Activated CD4-positive, alpha-beta T cell treated with anti-CD3 and anti-CD28 coated beads for 36 hours (primary cell): ENCODE measurements at places on chromosomes 5 and 9. TPM values are rescaled to one million over a fixed set of nuclear protein-coding genes. Genes with fewer than 3 reads are reported as not detected.

- H3K36me3 ChIP-seq, result peaks cover 8% of the 10 kb centered on the region
- no peak for DNase-seq
- H3K4me3 ChIP-seq, result peak overlapping the region; percentile 72
- peak overlapping the region; percentile 99 for H3K27ac ChIP-seq
Observed at GRCh38 chr5:100780376-100780870, 122.7 kb downstream of the ST8SIA4 start.

DNA sequence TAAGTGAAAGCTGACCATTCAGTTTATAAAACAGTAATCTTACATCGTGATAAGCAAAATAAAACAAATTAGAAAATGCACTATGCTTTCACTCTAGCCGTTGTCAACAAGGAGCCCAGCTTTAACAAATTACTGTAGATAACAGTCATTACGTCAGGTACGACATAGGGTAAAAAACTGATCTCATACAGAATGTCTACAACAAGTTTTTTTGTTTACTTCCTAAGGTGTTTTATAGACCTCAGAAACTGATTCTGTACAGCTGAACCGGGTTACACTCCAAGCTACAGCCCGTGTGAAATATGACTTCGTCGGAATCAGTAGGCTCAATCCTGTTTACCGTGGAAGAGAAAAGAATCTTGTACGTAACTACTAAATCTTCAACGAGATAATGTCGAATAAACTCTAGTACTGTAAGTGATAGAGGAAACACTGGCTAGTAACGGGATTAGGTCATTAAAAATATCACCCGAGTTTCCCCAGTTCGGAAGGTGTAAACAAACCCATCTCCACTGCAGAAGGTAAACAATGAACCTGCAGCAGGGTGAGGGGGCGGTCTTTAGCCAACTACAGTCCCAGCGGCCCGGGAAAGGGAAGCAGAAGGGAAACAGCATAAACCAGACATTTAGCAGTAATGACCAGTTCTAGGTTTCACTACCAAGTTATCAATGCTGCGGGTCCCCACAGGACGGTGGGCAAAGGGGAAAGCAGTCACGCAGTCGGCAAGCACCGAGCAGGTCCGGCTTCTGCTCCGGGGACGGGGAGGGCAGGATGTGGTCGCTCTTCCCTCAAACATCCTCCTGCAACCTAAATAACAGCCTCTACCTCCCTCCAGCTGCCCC, 1.1 kb downstream of the RICTOR start:
- H3K27me3 ChIP-seq, result peaks cover 3% of the 10 kb centered on the region
- H3K4me3 ChIP-seq, result peak overlapping the region; percentile 96
- peak; percentile 76 for DNase-seq

GRCh38 chr9:92180669-92181181, 65.5 kb upstream of the SPTLC1 start:
- no peaks in the 10 kb centered on the region for H3K36me3 ChIP-seq
- no peaks in the 10 kb centered on the region for H3K4me1 ChIP-seq

DNA sequence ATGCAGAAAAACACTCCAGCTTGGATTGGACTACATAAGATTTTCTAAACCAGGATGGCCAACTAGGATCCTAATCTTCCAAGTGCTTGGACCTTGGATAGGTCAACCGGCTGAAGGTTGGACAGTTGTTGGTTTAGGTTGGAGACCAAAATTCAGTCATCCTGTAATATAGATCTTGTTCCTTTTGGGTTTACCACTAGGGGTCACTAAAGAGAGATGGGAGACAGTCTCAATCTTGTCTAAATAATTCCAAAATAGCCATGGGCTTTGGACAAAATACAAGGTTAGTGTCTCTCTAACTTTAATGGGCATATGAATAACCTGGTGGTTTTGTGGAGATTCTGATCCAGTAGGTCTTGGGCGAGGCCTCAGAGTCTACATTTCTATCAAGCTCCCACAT, 148.7 kb upstream of the ERCC6L2 start:
- H3K27me3 ChIP-seq, result peaks cover 7% of the 10 kb centered on the region
- DNase-seq, result no peak

DNA sequence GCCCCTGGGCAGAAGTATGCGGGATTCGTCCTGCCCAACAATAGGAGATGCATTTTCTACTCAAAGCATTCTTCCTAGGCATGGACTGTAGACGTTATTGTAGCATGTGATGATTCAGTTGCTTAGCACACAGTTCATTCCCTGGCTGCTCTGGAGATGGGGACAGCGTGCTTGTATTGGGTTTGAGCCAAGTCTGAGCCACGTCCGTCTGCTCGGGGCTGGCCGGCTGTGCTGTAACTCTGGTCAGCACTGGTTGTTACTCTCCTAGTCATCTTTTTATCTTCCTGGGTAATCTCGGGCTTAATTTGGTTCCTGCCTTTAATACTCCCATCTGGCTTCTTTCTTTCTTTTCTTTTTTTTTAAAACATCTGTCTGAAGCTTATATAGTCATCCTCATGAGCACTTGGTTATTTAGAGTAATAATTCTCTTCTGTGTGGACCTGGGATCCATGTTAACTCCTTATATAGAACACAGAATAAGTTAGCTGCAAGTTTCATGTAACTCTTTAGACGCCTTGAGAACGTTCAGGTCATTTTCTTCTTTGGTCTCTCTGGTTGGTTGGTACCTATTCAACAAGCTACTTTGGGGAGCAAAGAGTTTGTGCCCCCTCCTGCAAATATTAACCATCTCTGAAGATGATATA, 118.8 kb upstream of the RPS23 start:
- H3K36me3 ChIP-seq, result no peaks in the 10 kb centered on the region
- H3K27me3 ChIP-seq, result peaks cover 5% of the 10 kb centered on the region
- no peaks in the 10 kb centered on the region for H3K4me1 ChIP-seq
- H3K27ac ChIP-seq, result no peak overlapping the region
- no peak for DNase-seq
- H3K4me3 ChIP-seq, result no peak overlapping the region

GRCh38 chr9:28960602-28961001, 1387.3 kb upstream of the C9orf72 start:
- no peaks in the 10 kb centered on the region for H3K36me3 ChIP-seq
- H3K4me3 ChIP-seq, result no peak overlapping the region
- DNase-seq, result no peak
- no peaks in the 10 kb centered on the region for H3K4me1 ChIP-seq
- H3K27ac ChIP-seq, result no peak overlapping the region
- H3K27me3 ChIP-seq, result no peaks in the 10 kb centered on the region

DNA sequence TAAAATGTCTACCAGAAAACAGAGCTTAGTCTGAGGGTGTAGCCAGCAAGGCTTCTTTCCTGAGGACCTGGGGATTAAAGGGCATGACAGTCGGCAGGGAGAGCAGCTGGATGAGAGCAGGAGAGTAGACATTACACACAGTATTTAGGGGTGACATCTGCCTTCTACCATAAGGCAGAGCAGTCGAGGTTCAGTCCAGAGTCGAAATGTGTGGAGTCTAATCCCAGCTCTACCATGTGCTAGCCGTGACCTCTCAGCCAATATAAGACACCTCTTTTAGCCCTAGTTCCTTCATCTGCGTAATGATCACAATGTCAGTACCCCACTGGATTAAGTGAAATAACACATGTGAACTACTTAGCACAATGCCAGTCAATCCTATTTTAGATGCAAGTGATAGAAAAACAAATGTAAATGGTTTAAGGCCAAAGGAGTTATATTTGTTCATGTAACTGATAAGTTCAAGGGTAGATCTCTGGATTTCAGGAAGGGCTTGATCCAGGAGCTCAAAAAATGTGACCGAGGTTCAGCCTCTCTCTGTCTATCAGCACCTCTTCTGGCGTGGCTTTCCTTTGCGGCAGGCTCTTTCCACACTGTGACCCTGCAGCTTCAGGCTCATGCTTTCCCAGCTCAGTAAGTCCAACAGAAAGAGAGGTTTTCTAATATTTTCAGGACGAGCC, 16.2 kb upstream of the CPLX2 start:
- H3K27me3 ChIP-seq, result peaks cover 2% of the 10 kb centered on the region
- DNase-seq, result no peak
- no peaks in the 10 kb centered on the region for H3K36me3 ChIP-seq
- no peaks in the 10 kb centered on the region for H3K4me1 ChIP-seq
- H3K4me3 ChIP-seq, result no peak overlapping the region

DNA sequence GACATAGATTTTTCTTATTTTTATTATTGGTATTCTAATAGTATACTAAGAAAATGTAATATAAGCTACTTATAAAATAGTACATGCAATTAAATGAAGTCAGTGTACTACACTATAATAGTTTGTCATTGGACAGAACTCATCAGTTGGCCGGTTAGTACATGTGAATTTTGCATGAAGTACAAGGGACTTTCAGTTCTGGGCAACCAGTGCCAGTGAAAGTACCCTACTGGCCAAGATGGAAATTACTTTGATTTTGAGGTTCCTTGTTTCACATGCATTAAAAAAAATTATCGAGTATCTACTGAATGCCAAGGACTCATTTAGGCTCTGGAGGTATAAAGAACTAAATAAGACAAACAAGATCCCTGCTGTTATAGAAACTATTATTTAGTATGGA, 213.4 kb upstream of the ELL2 start:
- H3K27me3 ChIP-seq, result peaks cover 12% of the 10 kb centered on the region
- DNase-seq, result no peak
- H3K4me3 ChIP-seq, result no peak overlapping the region
- no peak overlapping the region for H3K27ac ChIP-seq
- H3K4me1 ChIP-seq, result peaks cover 2% of the 10 kb centered on the region
- no peaks in the 10 kb centered on the region for H3K36me3 ChIP-seq

DNA sequence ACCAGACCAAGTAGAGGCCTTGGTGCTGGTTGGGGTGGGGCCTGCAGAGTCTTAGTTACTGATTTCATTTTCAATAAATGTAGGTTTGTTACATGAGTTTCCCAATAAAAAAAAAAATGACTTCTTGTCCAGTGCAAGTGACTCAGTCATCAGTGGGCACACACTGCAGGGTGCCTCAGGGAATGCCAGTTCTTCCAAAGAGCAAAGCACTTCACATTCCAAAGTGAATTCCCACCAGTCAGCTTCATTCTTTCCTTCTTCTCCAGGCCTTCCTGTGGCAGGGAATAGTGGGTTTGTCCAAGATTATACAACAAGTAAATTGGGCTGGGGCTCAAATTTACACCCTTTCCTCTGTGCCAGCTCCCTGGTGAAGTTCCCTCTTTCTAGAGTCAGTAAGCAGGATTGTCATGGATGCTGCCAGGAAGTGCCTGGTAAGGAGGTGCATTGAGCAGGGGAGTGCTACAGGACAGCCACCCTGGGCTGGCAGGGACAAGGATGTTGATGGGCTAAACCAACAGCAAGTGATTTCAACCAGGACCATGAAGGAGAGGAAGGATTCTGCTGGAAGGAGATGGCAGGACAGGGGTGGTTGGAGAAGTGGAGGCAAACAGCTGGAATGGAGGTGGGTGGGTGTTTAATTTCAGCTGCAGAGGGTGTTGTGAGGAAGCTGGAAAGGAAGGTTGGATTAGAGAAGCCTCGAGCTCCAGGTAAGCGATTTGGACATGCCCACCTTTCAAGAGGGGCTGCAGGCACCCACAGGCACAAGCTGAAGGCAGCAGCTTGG, 3.7 kb upstream of the B4GALT7 start:
- H3K4me1 ChIP-seq, result peaks cover 41% of the 10 kb centered on the region
- DNase-seq, result no peak

GRCh38 chr9:128218518-128219389, 15.6 kb downstream of the DNM1 start:
- no peaks in the 10 kb centered on the region for H3K36me3 ChIP-seq
- DNase-seq, result peak; percentile 97
- peak overlapping the region; percentile 71 for H3K4me3 ChIP-seq
- peak overlapping the region; percentile 74 for H3K27ac ChIP-seq

DNA sequence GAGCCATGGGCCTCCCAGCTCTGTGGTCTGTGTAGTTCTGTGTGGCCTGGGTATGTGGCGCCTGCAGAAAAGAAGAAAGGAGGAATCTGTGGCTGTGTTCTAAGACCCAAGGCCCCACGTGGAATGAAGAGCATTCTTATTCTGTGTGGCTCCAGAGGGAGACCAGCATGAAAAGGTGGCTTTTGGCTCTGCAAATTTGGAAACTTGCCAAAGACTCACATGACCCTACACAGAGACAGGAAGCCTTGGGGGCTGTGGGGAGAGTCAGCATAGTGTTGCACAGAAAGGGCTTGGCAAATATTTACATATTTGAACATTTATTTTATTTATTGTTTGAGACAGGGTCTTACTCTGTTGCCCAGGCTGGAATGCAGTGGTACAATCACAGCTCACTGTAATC, 193.3 kb downstream of the TMEM38B start:
- no peak for DNase-seq
- H3K36me3 ChIP-seq, result no peaks in the 10 kb centered on the region
- no peak overlapping the region for H3K27ac ChIP-seq
- H3K27me3 ChIP-seq, result no peaks in the 10 kb centered on the region

GRCh38 chr9:114606597-114607207, 4.4 kb upstream of the TMEM268 start:
- peaks cover 16% of the 10 kb centered on the region for H3K4me1 ChIP-seq
- no peaks in the 10 kb centered on the region for H3K27me3 ChIP-seq
- H3K4me3 ChIP-seq, result no peak overlapping the region
- peaks cover 12% of the 10 kb centered on the region for H3K36me3 ChIP-seq
- H3K27ac ChIP-seq, result no peak overlapping the region

- H3K36me3 ChIP-seq, result peaks cover 8% of the 10 kb centered on the region
- DNase-seq, result no peak
- H3K27me3 ChIP-seq, result peaks cover 8% of the 10 kb centered on the region
- H3K4me3 ChIP-seq, result no peak overlapping the region
- H3K4me1 ChIP-seq, result peaks cover 32% of the 10 kb centered on the region
Observed at GRCh38 chr5:98779264-98779877, 5.9 kb downstream of the RGMB start.

DNA sequence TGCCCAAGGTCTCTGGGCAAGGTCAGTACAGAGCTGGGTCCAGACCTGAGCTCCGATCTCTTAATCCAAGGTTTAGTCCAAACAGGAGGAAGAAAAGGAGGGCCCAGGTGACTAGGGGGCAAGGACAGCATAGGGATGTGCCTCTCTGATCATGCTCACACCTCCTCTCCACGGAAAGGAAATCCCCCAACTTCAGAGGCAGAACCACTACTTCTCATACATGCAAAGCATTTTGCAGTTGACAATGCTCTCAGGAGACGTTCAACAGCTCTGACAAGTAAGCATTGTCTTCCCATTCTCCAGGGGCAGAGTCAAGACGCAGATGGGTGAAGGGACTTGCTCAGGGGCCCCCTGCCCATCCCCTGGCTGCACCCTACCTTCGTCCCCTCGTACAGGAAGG, 8.7 kb upstream of the CORO2A start:
- no peaks in the 10 kb centered on the region for H3K27me3 ChIP-seq
- H3K4me1 ChIP-seq, result peaks cover 2% of the 10 kb centered on the region
- no peak overlapping the region for H3K4me3 ChIP-seq
- no peak overlapping the region for H3K27ac ChIP-seq
- DNase-seq, result no peak
- H3K36me3 ChIP-seq, result no peaks in the 10 kb centered on the region

DNA sequence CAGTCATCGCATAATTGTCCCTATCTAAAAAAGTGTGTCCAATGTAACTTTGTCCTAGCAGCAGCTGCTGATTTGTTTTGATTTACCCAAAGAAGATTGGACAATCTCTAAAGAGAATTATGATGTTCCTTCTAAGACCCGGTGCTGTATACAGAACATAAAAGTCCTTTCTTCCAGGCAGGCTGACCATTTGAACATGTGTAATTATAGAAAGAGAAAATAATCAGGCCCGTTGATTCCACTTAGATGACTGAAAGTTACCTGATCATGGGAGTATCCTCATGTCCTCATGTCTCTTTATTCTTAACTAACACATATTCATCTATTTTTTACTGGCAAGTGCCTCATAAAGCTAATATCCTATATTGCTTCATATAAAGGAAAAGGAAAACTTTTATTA, 164.1 kb upstream of the MRPS30 start:
- H3K27ac ChIP-seq, result no peak overlapping the region
- DNase-seq, result no peak
- H3K36me3 ChIP-seq, result no peaks in the 10 kb centered on the region

Gene CDC20B
- total RNA-seq, result not detected

Gene FIBCD1
- total RNA-seq, result not detected

Gene TTC39B
- total RNA-seq, result 34.4 TPM

Gene CTXN3
- total RNA-seq, result not detected

Gene ADAMTS19
- total RNA-seq, result not detected

Gene FLT4
- total RNA-seq, result 0.75 TPM
